Stomach (tissue), 19 donors: ENCODE measurements at places on chromosomes 7 and 10. TPM values are rescaled to one million over a fixed set of nuclear protein-coding genes. Genes with fewer than 3 reads are reported as not detected.

ITPRID1 gene
- 0.58 TPM for total RNA-seq

NEURL1 gene
- 0.89 TPM for total RNA-seq

CDH23 gene
- total RNA-seq, result 4.8 TPM

AOAH gene
- total RNA-seq, result 3.1 TPM

TMEM254 gene
- total RNA-seq, result 1.2 TPM

BAIAP2L1 gene
- 20.6 TPM for total RNA-seq

PRR15 gene
- 20.0 TPM for total RNA-seq

PLEKHS1 gene
- 1.7 TPM for total RNA-seq

GRCh38 chr7:151437159-151437553, 2.8 kb downstream of the CRYGN start:
- H3K36me3 ChIP-seq, result no peaks in the 10 kb centered on the region
- peaks cover 12% of the 10 kb centered on the region for H3K4me1 ChIP-seq
- peaks cover 31% of the 10 kb centered on the region for H3K27me3 ChIP-seq
- H3K4me3 ChIP-seq, result no peak overlapping the region
- H3K27ac ChIP-seq, result peak overlapping the region; percentile 18

GRCh38 chr10:96585736-96586418, 935 bp downstream of the TM9SF3 start:
- H3K27ac ChIP-seq, result peak overlapping the region; percentile 98
- peaks cover 73% of the 10 kb centered on the region for H3K4me1 ChIP-seq
- peak overlapping the region; percentile 92 for H3K4me3 ChIP-seq
- H3K27me3 ChIP-seq, result no peaks in the 10 kb centered on the region

- no peak overlapping the region for H3K27ac ChIP-seq
- DNase-seq, result no peak
- no peaks in the 10 kb centered on the region for H3K27me3 ChIP-seq
- no peaks in the 10 kb centered on the region for H3K4me1 ChIP-seq
These were observed 82.4 kb upstream of the RNF32 start for GRCh38 chr7:156558198-156558597.

GRCh38 chr10:118258285-118258684, 83.8 kb downstream of the FAM204A start:
- no peaks in the 10 kb centered on the region for H3K4me1 ChIP-seq
- no peak overlapping the region for H3K27ac ChIP-seq
- DNase-seq, result no peak
- no peak overlapping the region for H3K4me3 ChIP-seq

GRCh38 chr7:20508109-20508508, 107.4 kb upstream of the ABCB5 start:
- H3K36me3 ChIP-seq, result no peaks in the 10 kb centered on the region
- DNase-seq, result no peak
- H3K27ac ChIP-seq, result no peak overlapping the region
- H3K27me3 ChIP-seq, result no peaks in the 10 kb centered on the region
- no peaks in the 10 kb centered on the region for H3K4me1 ChIP-seq

DNA sequence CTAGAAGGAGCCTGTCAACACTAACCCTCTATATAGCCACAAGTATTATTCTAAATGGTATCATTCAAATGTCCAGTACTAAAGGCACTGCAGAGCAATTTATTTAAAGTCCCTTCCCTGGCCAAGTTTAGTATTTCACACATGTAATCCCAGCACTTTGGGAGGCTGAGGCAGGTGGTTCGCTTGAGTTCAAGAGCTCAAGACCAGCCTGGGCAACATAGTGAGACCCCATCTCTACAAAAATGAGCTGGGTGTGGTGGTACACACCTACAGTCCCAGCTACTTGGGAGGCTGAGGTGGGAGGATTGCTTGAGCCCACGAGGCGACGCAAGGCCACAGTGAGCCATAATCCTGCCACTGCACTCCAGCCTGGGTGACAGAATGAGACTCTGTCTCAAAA, 3.6 kb downstream of the GNA12 start:
- H3K27ac ChIP-seq, result no peak overlapping the region
- peaks cover 54% of the 10 kb centered on the region for H3K4me1 ChIP-seq
- H3K36me3 ChIP-seq, result no peaks in the 10 kb centered on the region
- no peak for DNase-seq

DNA sequence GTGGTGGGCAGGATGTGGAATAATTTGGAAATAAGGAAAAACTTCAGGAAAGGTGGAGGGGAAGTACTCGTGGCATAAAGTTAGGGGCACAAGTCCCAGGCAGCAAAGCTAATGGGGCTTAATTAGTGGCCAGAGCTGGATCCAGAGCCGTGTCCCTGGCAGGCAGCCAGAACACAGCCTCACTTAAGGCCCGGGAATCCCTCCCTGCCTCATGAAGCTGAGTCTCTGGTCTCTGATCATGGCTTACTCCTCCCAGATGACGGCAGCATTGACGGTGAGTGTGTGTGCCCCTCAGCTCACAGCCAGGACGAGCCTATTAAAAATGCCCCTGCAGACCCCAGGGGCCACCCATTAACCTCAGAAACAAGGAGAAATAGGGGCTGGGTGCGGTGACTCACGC, 48.2 kb upstream of the NPTX2 start:
- no peak overlapping the region for H3K27ac ChIP-seq
- peaks cover 13% of the 10 kb centered on the region for H3K27me3 ChIP-seq
- H3K36me3 ChIP-seq, result no peaks in the 10 kb centered on the region
- DNase-seq, result peak; percentile 41

DNA sequence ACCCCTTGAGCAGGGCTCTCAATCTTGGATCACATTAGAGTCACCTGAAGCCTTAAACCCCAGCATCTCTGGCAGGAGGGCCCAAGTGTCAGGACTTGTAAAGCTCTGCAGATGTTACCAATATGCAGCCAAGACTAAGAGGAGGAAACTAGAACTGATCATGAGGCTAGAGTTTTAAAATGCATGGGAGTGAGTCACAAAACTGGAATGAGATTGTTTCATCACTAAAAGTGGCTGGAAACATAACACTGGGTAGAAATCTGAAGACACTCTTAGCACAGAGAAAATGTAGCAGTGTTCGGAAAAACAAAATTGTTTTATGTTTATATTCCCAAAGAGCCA, 63.3 kb upstream of the GHITM start:
- no peaks in the 10 kb centered on the region for H3K4me1 ChIP-seq
- no peak overlapping the region for H3K4me3 ChIP-seq
- no peaks in the 10 kb centered on the region for H3K36me3 ChIP-seq
- peak; percentile 67 for DNase-seq
- H3K27me3 ChIP-seq, result no peaks in the 10 kb centered on the region

GRCh38 chr10:105615715-105616365, 974.8 kb downstream of the SORCS3 start:
- DNase-seq, result no peak
- no peak overlapping the region for H3K27ac ChIP-seq
- no peaks in the 10 kb centered on the region for H3K27me3 ChIP-seq
- H3K36me3 ChIP-seq, result no peaks in the 10 kb centered on the region
- H3K4me3 ChIP-seq, result no peak overlapping the region
- no peaks in the 10 kb centered on the region for H3K4me1 ChIP-seq

GRCh38 chr7:67391168-67391567, 394.5 kb downstream of the TYW1 start:
- no peaks in the 10 kb centered on the region for H3K36me3 ChIP-seq
- no peaks in the 10 kb centered on the region for H3K27me3 ChIP-seq
- H3K27ac ChIP-seq, result no peak overlapping the region
- no peak for DNase-seq
- H3K4me1 ChIP-seq, result no peaks in the 10 kb centered on the region

GRCh38 chr10:122273966-122274545, 3.0 kb downstream of the BTBD16 start:
- DNase-seq, result no peak
- no peaks in the 10 kb centered on the region for H3K4me1 ChIP-seq
- no peak overlapping the region for H3K4me3 ChIP-seq
- no peak overlapping the region for H3K27ac ChIP-seq

GRCh38 chr7:151708610-151709009, 168.3 kb downstream of the PRKAG2 start:
- DNase-seq, result no peak
- H3K27me3 ChIP-seq, result no peaks in the 10 kb centered on the region
- H3K27ac ChIP-seq, result no peak overlapping the region
- peaks cover 7% of the 10 kb centered on the region for H3K4me1 ChIP-seq
- no peaks in the 10 kb centered on the region for H3K36me3 ChIP-seq

DNA sequence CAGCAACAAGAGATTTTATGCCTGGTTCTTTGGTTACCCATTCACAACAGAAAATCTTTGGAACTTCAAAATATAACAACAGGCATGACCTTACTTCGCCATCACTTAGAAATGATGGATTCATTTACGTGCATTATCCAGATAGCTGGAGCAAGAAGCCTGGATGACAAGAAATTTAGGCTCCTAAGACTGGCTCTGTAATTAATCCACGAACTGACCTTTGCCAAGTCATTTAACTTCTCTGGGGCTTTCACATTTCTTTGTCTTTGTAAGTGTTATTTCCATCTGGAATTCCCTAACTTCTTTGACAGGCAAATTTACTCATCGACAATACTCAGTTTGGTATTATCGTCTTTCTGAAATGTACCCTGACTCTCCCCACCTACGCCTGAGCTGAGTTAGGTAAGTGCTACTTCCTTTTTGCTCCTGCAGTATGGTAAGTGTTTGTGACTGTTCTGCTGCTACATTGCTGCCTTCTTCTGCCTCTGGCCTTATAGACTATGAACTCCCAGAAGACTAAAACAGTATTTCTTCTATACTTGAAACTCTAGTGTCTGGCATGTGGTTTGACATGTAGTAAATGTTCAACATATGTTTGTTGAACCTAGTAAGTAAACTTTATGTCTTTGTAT, 5.5 kb upstream of the MDFIC start:
- H3K4me3 ChIP-seq, result no peak overlapping the region
- H3K4me1 ChIP-seq, result no peaks in the 10 kb centered on the region
- no peaks in the 10 kb centered on the region for H3K27me3 ChIP-seq
- H3K27ac ChIP-seq, result no peak overlapping the region
- no peaks in the 10 kb centered on the region for H3K36me3 ChIP-seq

GRCh38 chr10:69650589-69651261, 20.7 kb downstream of the FAM241B start:
- no peak overlapping the region for H3K27ac ChIP-seq
- no peak overlapping the region for H3K4me3 ChIP-seq
- H3K4me1 ChIP-seq, result no peaks in the 10 kb centered on the region

GRCh38 chr10:107900131-107900530, 735.6 kb upstream of the SORCS1 start:
- H3K27ac ChIP-seq, result no peak overlapping the region
- H3K27me3 ChIP-seq, result no peaks in the 10 kb centered on the region
- no peaks in the 10 kb centered on the region for H3K36me3 ChIP-seq
- no peak for DNase-seq
- H3K4me3 ChIP-seq, result no peak overlapping the region

GRCh38 chr10:130867446-130868194, 443.9 kb downstream of the TCERG1L start:
- H3K4me3 ChIP-seq, result no peak overlapping the region
- no peak for DNase-seq
- no peaks in the 10 kb centered on the region for H3K36me3 ChIP-seq
- H3K27ac ChIP-seq, result no peak overlapping the region
- H3K27me3 ChIP-seq, result no peaks in the 10 kb centered on the region
- H3K4me1 ChIP-seq, result no peaks in the 10 kb centered on the region
